ENCODE measurements at places on chromosomes 3 and 15.

DNA sequence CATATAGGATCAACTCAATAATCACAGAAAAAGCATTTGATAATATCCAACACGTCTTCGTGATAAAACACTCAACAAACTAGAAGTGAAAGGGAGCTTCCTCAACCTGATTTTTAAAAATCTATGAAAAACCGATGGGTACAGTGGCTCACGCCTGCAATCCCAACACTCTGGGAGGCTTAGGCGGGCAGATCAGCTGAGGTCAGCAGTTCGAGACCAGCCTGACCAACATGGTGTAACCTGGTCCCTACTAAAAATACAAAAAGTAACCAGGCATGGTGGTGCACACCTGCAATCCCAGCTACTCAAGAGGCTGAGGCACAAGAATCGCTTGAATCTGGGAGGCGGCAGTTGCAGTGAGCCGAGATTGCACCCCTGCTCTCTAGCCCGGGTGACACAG, 2.2 kb upstream of the MFGE8 start:
- DNase-seq, result no peak

DNA sequence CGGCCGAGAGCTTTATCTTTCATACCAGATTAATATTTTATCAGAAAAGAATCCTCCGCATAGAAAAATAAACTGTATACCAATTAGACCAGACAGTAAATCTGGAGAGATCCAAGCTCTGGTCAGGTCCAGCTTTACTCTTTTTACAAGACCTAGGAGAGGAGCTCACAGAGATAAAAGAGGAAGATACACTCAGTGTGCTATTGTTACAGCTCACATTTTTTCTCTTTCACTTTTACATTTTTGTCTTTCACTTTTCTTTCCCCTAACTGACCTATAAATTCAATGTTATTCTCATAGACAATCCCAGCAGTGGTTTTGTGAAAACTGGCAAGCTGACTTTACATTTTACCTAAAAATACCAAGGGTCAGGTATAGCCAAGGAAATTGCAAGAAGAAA, 55.8 kb downstream of the GUCA1C start:
- no peak for DNase-seq

DNA sequence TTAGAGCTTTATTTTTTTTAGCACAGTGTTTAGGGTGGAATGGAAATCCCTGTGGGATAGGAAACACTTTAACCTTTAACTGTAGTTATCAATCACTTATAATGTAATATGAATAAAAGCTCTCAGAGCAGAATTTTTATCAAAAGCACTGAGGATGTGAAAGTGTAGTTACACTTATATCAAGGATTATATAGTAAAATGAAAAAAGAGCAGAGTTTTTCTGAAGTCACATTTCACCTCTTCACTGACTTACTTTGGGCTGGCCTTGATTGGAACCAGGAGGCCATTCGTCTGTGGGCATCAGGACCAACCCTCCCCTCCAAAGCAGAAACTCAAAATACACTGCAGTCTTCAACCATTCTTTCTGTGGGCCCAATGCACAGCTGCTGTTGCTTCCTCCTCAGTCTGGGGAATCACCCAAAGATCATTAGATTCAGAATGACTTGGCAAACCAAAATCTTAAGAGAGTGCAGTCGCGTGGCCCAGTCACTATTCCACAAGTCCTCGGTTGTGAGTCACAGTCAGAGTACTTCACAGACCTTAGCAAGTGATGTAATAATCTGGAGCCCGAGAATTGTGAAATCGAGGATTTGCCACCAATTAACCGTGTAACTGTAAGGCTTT, 132.6 kb upstream of the COL8A1 start:
- no peak for DNase-seq

DNA sequence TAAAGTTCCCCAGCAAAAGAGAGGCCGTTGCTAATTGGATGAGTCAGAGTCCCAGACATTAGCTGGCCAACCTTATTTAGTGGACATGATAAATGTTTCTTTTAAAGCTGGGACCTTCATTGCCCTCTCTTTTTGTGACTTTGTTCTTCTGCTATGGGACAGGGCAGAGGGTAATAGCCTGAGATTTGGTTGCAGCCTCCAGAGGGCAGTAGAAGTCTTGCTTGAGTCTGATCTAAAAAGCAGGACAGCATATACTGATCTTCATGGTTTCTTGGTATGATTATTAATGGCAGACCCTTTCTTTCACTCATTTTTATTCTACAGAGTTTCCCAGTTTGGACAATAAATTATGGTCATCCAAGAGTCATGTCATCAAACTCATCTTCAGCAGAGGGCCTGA, 25.1 kb upstream of the ZKSCAN7 start:
- no peak for DNase-seq

- DNase-seq, result no peak
Measured at GRCh38 chr3:172877011-172877410, 126.5 kb downstream of the ECT2 start.

GRCh38 chr15:38714309-38715072, 149.9 kb upstream of the RASGRP1 start:
- DNase-seq, result no peak
